Amniotic stem cell (primary cell): ENCODE measurements at places on chromosomes 11 and 22.

- DNase-seq = no peak
These were observed 462.4 kb downstream of the RAB38 start for GRCh38 chr11:87712802-87713202.

DNA sequence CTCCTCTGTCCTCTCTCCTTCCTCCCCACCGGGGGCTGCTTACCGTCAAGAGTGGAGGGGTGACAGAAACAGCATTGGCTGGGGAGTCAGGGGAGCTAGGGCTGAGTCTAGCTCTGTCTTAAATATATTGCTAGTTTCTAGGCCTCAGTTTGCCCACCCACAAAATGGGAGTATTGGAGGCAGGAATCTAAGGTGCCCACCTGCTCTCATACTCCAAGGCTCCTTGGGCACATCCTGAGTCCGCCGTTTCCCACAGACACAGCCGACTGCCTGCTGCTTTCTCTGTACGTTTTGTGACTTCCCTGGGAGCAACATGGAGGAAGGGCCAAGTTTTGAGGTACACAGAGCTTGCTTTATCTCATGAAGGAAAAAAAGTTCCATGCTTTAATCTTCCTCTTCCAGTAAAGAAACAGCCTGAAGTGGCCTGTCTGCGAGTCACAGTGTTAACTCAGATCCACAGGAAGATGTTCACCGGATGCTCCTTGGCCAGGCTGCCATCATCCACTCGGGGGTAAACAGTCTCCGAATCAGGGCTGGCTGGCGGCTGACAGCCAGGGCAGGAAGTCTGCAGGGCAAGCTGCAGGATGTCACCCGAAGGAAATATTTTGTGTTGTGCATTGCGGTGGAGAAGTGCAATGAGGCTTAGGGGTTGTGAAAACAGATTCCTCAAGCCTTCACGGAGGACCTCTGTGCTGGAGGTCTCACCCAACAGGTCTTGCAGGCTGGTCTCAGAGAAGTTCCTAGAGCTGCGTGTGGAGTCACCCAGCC, 11.0 kb upstream of the CERK start:
- no peak for DNase-seq

DNA sequence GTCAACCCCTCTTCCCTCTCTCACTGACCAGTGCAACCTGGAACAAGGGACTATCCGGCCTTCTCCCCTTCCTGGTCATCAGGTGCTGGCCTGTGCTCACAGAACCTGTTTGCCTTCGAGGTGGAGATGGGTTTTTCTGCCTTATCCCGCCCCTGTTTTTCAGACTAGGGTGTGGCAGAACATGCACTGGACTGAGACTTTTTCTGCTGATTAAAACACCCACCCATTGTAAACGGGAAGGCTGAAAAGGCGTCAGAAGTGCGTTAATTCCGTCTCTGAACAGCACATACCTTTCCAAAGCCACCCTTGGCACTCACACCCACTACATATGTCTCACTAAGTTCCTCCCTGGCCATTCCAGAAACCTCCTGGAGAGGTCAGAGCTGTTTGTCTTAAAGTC, 4.4 kb upstream of the B3GNT6 start:
- DNase-seq = no peak

GRCh38 chr11:126718276-126718675, 282.3 kb downstream of the KIRREL3 start:
- no peak for DNase-seq

DNA sequence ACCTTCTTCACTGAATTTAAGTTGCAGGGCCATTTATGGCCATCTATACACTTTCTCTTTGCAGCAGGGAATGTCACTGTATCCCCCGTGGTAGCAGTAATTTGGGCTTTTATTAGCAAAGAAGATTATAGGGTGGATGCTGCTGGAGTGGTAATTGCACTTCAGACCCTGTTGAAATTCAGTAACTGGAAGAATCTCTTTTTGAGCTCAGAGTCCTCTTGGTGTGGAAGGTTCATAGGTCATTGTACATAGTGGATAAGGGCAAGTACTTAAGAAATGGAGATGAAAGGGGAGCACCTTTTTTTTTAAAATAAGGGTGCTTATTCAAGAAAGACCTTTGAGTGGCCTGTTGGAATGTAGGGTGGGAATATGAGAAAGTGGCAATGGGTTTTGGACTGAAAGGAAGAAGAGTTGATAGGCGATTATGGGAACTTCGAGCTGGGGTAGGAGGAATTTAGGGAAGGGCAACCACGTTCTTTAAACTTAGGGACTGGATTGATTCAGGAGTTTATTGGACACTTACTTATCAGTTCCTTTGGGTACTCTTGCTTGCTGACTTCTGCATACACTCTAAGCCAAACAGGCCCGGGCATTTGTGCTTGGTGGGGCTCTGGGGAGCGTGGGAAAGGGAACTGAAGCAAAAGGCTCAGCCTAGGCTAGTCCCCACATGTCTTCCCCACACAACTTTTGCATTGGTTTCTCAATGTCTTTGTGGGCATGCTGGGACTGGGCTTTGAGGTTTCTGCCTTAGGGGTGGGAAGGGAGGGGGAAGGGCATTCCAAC, 26.5 kb downstream of the CTNND1 start:
- DNase-seq = no peak

DNA sequence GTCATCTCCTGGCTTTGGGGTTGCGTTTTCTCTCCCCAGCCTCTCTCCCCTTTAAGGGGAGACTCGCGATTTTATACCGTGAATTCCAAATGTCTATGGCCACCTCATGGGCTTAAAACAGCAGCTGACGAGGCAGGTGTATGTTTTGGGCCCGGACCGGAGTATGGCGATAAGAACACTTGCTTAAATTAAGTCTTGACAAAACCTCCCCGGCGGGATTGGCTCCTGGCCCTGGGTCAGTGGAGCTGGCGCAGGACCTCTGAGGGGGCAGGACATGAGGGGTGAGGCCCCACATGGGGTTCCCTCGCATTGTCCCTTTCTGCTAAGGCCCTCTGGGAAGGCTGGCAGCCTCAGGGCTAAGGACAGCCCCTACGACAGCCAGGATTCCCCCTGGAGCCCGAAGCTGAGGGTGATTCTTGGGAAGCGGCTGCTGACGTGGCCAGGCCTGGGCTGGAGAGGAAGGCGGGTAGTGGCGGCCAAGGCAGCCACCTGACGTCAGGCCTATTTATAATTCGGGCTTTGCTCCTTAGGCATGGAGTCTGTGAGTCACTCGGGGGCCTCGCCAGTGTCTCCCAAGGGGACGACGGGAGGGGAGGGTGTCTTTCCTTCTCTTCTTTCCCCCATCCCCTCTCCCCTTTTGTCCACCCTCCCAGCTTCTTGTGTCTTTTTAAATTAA, 12.7 kb downstream of the MYO18B start:
- DNase-seq = no peak

DNA sequence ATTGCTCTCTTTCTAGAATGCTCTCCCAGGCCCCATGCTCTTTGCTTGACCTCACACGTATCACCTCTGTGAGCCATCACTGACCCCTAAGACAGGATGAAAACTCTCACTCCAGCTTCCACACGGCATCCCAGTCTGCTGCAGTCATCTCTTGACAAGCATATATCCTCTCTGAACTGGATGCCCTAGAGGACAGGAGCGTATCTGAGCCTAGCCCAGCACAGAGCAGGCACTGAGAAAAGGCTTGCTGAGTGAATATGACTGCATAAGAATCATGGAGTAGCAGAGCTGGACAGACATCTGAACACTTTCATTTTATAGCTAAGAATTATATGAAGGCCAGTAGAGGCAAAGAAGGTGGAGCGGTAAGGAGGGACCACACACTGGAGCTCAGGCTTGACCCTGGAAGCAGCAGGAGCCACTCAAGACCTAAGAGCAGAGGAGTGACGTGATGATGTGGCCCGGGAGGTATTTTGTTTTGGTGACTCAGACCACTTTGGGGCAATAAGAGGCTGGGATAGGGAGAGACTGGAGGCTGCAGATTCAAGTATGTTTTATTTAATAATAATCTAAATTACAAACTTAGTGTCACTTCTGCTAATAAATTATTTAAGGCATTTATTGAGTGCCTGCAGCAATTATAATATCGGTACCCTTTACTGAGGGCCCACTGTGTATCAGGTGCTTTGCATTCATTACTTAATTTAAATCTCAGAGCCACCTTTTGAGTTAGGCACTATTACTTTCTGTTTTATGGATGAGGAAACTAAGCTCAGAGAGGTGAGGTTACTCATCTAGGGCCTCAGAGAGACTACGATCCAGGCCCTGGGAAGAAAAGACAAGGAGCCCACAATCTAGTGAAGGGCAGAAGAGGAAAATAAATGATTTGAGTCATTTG, 42.6 kb downstream of the MAP6 start:
- DNase-seq = peak; percentile 33

DNA sequence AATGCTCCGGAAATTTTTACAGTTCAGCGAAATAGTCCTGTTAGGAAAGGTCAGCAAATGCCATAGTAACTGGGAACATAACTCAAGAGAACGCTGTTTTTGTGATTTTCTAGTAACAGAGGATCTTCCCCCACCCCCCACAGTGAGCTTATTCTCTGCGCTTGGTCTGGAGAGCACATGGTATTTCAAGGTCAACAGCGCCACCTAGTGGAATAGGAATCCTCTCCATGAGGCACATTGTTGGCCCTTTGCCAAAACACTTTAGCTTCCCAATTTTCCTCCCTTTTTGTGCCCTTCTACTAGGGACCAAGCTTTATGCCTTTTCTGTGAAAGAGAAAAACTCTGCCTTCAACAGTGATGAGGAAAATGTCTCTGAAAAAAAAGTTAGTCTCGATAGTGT, 13.2 kb upstream of the OR4C12 start:
- DNase-seq = no peak

- no peak for DNase-seq
These were observed 2.8 kb downstream of the EHD1 start for GRCh38 chr11:64875369-64876228.

DNA sequence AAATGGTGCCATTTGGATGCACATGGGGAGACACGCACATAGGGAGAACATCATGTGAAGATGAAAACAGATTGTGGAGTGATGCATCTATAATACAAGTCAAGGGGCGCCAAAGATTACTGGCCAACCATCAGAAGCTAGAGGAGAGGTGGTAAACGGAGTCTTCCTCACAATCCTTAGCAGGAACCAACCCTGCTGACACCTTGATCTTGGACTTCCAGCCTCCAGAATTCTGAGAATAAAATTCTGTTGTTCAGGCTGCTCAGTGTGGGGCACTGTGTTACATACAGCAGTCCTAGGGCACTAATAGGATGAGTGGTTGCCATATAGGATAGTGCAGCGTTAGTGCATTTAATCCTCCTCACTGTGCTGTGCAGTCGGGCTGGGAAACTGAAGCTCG, 8.0 kb upstream of the SEC14L4 start:
- no peak for DNase-seq

DNA sequence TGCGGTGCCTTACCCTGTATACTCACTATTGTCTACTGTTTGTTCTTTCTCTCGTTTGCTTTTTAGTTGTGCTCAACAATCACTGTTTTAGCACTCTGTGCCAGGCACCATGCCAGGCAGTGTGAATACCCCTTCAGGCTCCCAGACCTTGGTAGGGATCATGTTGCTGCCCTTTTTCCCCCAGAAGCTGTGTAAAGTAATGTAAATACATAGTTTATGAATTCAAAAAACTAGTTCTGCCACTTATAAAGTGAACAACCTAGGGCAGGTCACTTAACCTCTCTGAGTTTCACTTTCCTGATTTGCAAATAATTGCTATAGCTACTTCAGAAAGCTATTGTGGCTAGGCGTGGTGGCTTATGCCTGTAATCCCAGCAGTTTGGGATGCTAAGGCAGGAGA, 81.0 kb upstream of the CTSC start:
- no peak for DNase-seq

DNA sequence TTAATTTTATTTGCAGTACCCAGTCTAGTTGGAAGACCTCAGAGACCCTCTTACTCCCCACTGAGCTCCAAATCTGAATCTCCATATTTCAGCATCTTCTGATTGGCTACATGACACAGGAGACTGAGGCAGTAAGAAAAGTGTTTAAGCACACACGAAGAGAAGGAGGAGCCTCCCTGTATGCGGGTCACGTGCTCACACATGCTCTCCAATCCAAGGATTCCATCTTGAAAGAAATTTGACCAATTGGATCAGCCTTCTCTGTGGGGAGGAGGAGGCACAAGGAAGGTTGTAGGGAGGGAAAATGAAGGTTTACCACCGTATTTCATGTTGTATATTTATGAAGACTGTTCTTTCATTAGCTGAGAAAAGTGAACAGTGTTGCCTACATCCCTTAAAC, 1.2 kb downstream of the OR6T1 start:
- no peak for DNase-seq

GRCh38 chr11:64534391-64534801, 56.6 kb upstream of the SLC22A12 start:
- DNase-seq = no peak

DNA sequence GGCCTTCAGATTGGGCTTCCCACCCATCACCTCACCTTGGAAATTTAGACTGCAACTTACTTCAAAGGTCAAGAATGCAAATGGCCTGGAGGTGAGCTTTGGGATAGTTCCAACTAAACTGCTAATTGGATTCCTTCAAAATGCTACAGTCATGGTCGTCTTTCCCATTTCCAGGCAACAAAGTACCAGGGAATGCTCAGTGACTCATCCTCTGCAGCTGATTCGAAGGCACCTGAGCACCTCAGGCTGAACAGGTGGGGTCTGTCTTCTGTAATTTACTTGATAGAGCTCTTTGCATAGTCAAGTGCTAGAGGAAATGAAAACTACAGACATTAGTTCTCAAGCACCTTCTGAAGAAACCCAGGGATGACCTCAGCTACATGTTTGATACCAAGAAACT, 20.5 kb upstream of the FSHB start:
- DNase-seq = no peak

DNA sequence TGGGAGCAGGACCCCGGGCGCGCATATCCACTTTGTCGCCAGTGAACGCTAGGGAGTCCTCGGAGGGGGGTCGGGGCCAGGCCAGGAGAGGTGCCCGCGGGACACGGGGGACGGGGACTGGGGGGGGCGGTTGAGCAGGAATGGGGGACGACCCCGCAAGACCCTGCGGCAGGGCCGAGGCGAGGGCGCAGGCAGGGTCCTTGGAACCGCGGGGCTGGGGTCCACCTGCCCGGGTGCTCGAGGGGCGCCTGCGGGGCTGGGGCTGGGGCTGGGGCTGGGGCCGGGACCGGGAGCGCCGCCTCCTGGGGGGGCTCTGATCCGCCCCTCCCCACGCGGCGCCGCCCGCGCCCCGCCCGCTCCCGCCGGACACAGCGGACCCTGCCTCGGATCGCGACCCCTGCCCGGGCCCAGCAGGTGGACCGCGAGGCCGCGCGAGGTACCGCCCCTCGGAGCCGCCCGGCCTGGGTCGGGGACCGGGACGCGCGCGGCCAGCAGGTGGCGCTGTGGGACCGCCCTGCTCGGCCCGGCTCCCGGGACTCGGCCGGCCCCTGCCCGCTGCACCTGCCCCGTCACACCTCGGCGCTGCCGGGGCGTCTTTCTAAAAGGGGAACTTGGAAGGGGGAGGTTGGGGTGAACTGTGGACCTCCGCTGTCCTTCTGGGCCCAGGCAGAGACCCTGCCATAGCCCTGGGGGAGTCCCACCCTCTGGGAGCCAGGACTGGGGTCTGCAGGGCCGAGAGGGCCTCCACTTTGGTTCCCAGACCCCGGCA, 11.0 kb downstream of the CRELD2 start:
- DNase-seq = no peak

DNA sequence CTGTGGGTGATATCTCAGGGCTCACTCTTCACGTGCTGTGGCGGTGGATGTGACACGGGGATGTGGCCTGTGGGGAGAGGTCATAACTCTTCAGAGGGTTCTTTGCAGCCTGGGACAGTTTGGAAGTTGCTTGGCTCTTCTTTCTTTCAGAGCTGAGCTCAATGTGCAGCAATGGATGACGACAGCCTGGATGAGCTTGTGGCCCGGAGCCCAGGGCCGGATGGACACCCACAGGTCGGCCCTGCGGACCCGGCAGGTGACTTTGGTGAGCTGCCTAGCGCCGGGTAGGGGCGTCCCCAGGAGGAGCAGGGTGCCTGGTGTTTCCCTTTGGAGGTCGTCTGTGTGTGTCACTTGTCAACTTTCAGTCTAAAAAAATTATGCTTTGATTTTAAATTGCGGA, 5.1 kb downstream of the PHRF1 start:
- no peak for DNase-seq
